ENCODE measurements at places on chromosomes 1 and 21.

DNA sequence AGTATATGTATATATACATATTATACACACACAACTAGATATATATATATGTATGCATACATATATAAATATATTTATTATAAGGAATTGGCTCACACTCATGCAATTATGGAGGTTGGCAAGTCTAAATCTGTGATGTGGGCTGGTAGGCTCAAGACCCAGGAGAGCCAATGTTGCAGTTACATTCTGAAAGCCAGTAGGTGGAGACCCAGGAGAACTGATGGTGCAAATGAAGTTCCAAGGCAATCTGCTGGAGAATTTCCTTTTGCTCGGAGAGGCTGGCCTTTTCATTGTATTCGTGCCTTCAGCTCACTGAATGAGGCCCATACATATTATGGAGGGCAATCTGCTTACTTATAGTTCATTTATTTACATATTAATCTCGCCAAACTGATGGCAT lies 9.4 kb downstream of the IVL start:
- DNase-seq, result no peak

GRCh38 chr1:227766015-227766634 lies 30.9 kb downstream of the SNAP47 start:
- DNase-seq, result no peak

GRCh38 chr1:17658837-17659236 lies 96.3 kb upstream of the ACTL8 start:
- no peak for DNase-seq

GRCh38 chr1:176998183-176998795 lies 166.2 kb downstream of the ASTN1 start:
- no peak for DNase-seq

DNA sequence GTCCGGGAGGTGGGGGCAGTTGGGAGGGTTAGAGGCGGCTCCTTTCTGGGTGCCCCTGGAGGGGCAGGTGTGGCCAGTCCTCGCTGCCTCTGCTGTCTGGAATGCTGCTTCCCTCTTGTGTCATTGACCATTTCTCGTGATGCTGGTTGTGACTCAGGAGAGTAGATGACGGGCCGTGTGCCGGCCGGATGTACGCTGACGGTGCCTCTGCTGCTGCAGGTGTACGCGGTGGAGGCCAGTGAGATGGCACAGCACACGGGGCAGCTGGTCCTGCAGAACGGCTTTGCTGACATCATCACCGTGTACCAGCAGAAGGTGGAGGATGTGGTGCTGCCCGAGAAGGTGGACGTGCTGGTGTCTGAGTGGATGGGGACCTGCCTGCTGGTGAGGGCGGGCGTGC lies 13.9 kb downstream of the PRMT2 start:
- no peak for DNase-seq

DNA sequence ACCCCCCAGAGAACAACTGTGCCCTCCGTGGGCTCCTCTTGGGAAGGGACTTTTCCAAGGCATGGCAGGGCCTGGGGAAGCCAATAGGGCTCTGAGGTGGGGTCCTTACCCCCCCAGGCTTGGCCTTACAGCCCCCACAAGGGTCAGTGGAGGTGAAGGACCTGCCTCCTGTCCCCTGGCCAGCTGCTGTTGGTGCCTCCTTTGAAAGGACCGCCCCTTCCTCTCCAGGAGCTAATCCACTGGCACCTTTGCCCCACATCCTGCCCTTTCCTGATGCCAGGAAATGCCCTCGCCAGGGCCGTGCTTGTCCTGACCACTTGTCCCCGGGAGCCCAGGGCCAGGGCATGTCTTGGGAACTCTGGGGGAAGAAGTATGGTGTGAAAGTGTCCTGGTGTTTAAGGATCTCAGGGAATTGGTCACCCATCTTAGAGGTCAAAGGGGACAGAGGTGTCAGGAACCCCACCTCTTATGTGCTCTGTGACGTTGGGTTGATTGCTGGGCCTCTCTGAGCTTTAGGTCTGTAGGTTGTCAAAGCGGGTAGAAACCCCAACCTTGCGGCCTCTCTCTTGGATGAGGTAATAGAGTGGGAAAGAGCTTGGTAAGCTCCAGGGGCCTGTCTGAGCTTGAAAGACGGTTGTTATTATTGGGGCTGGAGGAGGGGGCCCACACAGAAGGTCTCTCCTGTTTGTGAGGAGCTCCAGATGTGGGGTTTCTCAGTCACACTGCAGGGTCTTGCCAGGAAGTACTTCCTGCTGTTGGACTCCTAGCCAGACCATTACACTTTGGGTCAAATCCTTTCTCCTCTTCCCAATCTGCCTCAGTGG lies 2.8 kb downstream of the KCNQ4 start:
- no peak for DNase-seq

GRCh38 chr1:245155272-245156040 lies 671 bp downstream of the KIF26B start:
- DNase-seq, result no peak

DNA sequence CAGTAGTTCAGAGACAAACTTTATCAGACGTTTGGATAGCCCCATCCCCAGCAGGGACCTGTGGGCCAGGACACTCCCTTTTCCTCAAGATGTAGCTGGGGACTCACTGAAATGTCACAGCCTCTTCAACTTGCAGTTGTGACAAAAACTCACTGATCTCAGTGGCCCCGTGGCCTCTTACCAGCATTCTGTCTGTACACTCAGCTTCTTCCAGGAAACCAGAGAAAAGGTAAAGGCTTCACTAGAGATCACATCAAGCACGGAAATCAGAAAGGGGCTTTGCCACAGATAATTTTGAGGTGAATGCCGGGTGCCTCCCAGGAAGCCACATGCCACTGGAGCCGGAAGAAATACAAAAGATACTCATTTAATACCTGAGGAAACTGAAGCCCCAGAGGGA lies 122.2 kb downstream of the CCDC185 start:
- DNase-seq, result no peak

DNA sequence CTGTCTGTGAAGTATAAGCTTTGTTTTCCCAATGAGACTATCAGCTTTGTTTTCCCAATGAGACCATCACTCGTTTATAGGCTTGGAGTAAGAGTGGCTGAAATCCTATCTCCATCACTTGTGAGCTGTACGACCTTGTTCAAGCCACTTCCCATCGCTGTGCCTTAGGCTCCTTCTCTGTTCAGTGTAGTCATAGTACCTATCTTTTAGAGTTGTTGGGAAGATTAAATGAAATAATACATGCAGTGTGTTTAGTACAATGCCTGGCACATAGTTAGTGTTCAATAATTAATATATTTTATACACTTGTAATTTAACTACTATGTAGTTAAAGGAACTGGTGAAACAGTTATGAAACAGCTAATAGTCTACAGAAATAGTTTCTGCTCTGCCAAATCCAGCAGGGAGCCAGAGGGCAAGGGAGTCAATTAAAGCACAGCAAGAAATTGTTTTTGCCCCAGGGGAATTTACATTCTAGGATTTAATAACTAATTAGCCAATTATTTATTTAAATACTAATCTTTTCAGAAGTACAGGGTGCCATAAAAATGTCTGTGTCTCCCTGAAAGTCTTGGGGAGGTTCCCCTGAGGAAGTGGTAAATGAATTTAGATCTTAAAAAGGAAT lies 139.3 kb upstream of the HMCN1 start:
- no peak for DNase-seq

- DNase-seq, result no peak
Observed at GRCh38 chr1:89978755-89979154, 16.2 kb upstream of the ZNF326 start.

DNA sequence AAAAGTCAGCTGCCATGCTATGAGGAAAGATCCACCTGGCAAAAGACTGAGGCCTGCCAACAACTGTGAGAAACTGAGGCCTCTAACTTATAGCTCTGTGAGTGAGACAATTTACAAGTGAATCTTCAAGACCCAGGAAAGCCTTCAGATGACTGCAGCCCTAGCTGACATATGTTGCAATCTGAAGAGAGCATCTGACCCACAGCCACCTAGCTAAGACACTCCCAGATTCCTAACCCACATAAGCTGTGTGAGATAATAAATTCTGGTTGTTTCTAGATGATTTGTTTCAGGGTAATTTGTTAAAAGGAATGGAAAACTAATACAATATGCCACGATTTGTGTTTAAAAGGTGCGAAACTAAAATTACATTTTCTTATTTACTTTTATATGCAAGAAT lies 55.1 kb downstream of the HFM1 start:
- DNase-seq, result no peak

DNA sequence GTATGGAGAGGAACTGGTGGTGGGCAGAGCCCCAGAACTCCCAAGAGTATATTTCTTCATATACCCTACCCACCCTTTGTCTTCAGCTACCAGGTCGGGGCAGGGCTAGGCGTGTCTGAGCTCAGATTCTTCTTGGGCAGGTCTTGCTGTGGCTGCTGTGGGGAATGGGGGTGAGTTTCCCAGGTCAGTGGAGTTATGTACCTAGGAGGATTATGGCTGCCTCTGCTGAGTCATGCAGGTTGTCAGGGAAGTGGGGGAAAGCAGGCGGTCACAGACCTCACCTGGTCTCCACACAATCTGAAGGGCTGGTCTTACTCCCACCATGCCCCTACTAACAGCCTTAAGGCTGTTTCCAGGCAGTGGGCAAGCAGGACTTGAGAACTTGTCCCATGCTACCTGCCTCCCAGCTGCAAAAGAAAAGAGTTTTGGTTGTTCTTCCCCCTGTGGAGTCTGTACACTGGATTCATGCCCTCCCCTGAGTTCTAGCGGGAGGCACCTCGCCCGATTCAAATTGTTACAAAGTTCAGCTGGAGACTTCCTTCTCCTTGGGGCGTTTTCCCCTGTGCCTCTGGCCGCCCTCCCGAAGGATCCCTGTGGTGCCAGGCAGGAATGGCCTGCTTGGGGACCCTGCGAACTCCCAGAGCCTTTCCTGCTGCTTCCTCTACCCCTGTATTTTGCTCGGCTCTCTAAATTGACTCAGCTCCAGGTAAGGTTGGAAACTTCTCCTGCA lies 58.6 kb downstream of the NPHS2 start:
- DNase-seq, result no peak

DNA sequence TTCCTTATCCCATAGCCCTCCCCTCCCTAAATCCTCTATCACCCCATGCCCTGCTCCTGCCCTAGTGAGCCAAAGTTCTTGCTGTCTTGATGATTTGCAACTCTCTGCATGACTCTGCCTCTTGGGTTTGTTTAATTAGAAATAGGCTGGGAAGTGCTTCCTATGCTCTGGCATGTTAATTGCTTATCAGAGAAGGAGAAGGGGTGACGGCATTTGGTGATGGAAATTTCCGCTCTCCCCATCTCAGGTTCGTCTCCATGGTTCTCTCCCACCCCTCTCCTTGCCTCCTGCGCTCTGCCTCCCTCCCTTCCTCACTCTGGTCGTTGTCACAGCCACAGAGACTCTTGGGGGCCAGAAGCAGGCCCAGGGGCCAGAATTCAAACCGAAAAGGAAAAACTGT lies 68.9 kb downstream of the LRRN2 start:
- no peak for DNase-seq

- DNase-seq, result no peak
Observed at GRCh38 chr1:227002531-227003049, 62.5 kb downstream of the COQ8A start.

DNA sequence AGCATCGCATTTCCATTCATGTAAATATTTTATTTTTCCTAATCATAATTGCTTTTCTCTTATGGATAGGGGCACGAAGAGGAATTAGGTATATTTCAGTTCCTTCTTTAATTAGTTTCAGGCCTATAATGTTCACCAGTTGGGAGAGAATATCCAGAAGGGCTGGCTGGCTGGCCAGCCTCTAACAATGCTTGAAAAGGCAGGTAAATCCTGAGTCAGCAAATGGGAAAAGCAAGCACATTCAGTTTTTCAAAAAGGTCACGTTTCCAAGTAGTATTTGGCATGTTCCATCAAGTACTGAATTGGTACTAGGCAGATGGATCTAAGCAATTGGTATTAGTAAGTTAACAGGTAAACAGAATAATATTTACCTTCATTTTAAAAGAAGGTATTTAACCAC lies 8.0 kb downstream of the RAB29 start:
- no peak for DNase-seq

DNA sequence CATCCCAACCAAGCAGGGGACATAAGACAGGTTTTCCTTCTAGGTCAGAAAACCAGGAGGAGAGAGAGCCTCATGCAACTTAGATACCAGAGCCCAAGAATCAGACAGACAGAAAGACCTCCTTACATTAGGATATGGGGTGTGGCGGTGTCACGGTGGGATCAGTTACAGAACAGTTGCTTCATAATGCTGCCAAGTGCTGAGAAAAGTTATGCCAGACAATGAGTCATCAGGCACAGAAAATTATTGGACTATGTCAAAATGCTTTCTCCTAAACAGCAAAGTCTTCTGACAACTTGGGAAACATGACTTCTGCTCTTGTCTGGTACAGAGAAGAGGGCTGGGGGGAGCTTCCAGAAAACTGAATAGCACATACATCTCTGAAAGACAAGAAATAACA lies 1120.2 kb upstream of the TMPRSS15 start:
- no peak for DNase-seq

DNA sequence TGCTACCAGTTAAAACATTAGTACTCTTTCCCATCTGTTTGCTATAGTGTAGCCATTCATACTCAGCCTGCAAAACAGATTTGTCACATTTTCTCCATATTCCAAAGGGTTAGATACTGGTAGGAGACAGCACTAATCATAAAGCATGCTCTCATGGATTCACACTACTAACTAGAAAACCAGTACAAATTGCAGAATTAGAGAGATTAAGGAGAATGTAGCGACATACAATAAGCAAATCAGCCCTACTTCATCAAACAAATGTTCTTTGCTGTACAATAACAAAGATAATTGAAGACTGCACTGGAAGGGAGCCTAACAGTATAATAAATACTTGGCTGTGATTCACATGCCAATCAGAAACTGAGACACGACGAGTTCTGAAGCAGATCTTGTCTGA lies 368.0 kb upstream of the PRMT6 start:
- no peak for DNase-seq

DNA sequence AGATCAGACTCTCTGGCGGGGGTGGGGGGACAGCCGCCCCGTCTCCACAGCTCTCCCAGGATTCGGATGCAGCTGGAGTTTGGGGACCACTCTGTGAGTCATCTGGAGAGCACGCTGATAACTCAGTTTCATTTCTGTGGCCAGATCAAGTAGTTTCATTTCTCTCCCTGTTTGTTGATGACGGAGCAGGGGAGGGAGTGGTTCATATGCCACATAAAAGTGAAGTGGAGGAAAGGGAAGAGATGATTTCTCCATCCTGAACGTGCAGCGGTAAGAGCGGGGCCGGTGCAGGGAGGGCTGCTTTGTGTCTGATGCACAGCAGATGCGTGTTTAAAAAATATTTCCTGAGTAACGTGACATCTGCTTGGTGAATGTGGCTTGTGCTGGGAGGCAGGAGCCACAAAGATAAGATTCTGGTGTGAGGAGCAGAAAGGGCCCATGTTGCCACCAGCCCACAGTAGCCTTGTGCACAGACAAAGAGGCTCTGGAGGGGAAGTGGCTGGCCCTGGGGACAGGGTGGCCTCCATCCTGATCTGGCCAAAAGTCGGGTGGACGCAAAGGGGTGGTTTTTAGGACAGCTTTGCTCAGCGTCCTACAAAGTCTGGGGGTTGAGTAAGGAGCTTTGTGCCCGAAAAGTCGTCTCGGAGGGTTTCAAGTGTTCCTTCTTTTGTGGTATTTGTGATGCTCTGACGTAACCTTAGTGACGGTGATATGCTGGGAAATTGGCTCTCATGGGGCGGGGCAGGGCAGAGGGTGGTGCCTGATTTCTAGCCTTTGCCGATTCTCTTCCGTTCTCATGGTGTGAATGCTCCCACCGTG lies at the start of gene MX2:
MX2 (plus strand) TSS at position 242 of the 819 bp plus-strand sequence. CDS start 14,880 bp downstream, outside the sequence.
- DNase-seq, result no peak
